ENCODE measurements at places on chromosomes 7 and 10. TPM values are rescaled to one million over a fixed set of nuclear protein-coding genes. Genes with fewer than 3 reads are reported as not detected.

DNA sequence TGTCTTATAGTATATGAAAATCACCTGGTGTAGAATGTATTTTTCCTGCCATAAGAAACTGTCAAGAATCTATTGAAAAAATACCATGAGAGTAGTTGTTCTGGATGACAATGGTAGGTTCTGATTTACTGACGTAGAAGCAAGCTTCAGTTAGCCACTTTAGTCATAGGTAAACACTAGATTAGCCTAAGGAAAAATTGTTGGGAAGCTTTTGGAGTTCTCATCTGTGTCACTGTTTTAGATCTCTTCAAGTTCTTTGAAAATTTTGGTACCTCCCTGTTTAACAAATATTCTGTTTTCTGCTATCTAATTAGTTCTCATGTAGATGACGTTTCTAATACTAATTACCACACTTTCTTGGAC lies 131.8 kb downstream of the ADK start:
- H3K27me3 ChIP-seq = no peaks in the 10 kb centered on the region
- H3K27ac ChIP-seq = no peak overlapping the region
- no peaks in the 10 kb centered on the region for H3K36me3 ChIP-seq
- H3K4me1 ChIP-seq = peaks cover 5% of the 10 kb centered on the region

DNA sequence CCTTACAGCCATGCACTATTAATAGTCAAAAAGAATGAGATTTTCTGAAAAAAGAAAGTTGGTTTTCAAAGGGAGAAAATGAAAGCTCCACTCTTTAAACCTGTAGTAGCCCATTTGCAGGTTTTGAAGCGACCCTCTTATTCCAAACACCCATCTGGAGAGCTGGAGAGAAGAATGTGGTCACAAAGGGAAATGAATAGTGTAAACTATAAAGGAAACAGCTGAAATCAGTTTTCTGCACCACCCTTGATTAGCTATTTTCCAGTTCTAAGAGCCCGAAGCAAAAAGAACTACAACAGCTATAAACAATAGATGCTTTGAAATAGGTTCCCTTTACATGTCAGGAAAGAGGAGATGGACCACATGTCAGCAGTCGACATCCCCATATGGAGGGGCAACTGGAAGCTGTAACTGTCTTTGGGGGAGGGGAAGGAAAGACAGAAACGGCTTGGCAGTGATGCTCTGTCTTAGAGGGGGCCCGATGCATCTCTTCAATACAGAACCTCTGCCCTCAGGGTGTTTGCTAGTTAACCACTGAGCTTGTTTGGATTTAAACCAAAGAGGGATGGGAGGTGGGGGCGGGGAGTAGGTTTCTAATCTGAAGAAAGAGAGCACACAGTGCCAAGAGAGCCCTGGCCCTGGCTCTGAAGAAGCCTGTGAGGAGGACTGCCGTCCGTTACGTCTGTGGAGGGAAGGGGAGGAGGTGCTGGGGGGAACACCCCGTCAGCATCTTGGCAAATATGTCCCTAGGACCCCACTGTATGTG lies 55.3 kb downstream of the CPVL start:
- H3K27me3 ChIP-seq = no peaks in the 10 kb centered on the region
- H3K4me3 ChIP-seq = no peak overlapping the region
- H3K27ac ChIP-seq = no peak overlapping the region
- H3K36me3 ChIP-seq = no peaks in the 10 kb centered on the region
- no peak for DNase-seq

GRCh38 chr7:88919478-88920131 lies 124.1 kb upstream of the TEX47 start:
- no peak overlapping the region for H3K4me3 ChIP-seq
- no peak overlapping the region for H3K27ac ChIP-seq
- H3K27me3 ChIP-seq = no peaks in the 10 kb centered on the region

DNA sequence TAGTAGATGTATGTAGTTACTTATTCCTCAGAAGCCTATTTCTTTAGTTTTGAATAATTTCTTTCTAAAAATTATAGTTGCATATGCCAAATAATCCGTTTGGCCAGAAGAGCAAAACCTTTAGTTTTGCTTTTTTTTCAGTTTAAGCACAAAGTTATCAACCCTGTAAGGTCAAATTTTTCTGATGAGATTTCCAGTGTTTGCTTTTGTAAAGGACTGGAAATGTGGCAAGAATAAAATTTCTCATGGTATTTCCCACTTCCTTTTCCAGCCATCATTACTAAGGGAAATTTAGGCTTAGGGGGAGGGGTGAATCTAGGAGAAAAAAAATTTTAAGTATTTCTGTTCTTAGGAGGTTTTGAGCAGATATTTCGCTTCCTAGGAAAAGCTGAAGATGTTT lies 7.6 kb downstream of the CALD1 start:
- no peak overlapping the region for H3K27ac ChIP-seq
- no peak for DNase-seq
- H3K4me3 ChIP-seq = no peak overlapping the region
- no peaks in the 10 kb centered on the region for H3K4me1 ChIP-seq
- H3K27me3 ChIP-seq = no peaks in the 10 kb centered on the region

- DNase-seq = no peak
- no peak overlapping the region for H3K4me3 ChIP-seq
- no peak overlapping the region for H3K27ac ChIP-seq
Measured at GRCh38 chr10:119896061-119896655, 3.6 kb downstream of the SEC23IP start.

The FAM25G gene
- not detected for total RNA-seq

The RALA gene
- total RNA-seq = 46.3 TPM

The LDB3 gene
- total RNA-seq = 0.08 TPM

Measured in CD4-positive, alpha-beta memory T cell (primary cell).